SJCRH30 (cell line): ENCODE measurements at places on chromosomes 4 and X.

DNA sequence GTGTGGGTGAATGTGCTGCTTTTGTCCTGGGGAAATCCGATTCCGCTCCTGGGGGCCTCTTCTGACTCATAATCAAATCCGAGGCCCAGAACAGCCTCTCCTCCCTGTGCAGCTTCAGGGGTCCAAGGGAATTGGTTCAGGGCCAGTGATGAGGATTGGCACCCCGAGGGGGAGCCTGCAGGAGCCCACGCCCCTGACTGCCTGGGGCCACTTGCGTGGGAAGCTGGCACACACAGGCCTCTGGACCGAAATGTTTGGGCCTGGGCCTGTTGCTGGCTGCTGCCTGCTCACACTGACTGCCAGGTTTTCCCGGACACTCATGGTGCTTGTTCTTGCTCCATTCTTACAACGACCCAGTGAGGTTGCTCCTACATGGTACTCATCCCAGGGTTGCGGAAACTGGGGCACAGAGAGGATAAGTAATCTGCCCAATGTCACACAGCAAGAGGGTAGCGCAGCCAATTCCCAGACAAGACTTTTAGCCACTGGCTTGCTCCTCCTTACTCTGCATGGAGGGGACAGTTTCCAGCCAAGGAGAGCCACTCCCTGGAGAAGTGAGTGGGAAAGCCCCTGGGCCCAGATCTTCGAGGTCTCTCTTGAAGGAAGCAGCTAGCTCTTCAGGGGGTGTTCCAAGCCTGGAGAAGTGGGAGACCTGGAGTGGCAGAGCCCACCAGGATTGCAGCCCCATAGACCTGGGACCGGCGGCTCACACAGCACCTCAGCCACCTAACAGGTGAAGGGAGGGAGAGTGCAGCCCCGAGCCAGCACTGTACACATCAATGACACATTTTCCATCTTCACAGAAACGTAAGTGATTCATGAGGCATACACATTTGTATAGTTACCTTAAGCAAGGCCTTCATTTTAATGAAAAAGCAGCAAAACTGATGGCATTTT lies 20.3 kb downstream of the CFAP99 start:
- no peak for DNase-seq

GRCh38 chr4:72712997-72713396 lies 144.0 kb upstream of the ADAMTS3 start:
- no peak for DNase-seq

DNA sequence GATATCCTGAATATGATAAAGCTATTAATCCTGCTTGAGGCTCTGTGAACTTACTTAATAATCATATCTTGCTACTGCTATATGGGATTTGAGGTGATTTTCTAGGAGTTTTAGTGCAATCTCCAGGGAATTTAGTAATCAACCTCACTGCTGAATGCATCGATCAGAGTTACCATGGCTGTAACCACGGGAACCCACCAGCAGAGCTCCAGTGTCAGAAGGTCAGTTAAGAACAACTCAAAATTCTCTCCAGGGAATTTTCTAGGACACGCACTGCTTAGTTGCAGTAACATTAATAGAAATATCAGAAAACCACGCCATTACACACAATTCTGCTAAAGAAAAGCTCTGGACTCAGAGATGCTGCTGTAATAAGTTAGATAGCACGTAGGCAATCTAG lies 1477.2 kb upstream of the TENM3 start:
- DNase-seq: peak; percentile 2

- DNase-seq: no peak
Measured at GRCh38 chr4:106986486-106986885, 49.6 kb downstream of the DKK2 start.

DNA sequence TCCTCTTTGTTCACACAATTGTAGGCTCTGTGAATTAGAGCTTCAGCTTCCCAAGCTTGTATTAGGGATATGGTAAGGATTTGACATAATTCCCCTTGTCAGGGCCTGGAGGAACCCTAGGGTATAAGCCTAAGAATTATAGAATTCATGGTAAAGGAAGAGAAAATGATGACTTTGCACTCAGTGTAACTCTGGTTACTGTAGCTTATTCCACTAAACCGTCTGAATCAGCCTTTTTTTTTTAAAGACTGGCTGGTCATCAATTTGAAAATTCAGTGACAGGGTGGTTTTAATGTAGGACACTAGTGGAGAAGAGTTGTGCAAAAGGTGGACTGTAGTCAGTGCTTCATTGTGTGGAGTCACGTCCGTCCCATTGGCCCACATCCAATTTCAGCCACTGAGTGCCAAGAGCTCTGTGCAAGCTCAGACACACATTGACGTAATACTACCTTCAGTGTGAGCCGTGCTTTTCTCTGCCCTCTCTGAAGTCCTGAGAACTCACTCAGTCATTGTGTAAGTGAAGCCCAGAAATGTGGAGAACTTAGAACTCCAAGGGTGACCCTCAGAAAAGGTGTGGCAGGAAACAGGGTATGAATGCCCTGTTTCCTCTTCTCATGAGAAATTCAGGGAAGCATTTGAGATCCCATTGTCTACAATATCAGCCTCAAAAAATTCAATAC lies 449.8 kb downstream of the C4orf33 start:
- DNase-seq: peak; percentile 32

- no peak for DNase-seq
Measured at GRCh38 chrX:10654960-10655359, 34.6 kb upstream of the MID1 start.

GRCh38 chr4:128385683-128386304 lies 98.2 kb upstream of the PGRMC2 start:
- DNase-seq: no peak

- no peak for DNase-seq
Measured at GRCh38 chr4:6074758-6075157, 56.5 kb upstream of the C4orf50 start.

DNA sequence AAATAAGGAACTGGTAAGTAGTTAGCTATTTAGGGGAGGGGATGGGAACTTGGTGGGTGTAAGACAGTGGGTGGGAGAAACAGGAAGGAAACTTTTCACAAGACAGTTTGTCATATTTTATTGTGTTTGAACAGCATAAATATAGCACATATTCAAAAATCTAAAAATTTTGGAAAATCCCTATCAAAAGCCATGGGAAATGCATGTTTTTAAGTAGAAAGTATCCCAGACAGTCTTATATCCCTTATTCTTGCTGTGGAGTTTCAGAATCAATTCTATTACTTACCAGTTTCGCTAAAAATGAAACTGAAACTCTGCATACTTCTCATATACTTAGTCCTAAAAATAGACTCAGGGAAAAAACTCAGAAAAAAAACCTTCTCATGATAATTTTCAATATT lies 22.3 kb upstream of the RASGEF1B start:
- DNase-seq: no peak

- peak; percentile 32 for DNase-seq
Measured at GRCh38 chrX:65034668-65035445, 58.6 kb upstream of the ZC4H2 start.

GRCh38 chr4:126526335-126526734 lies 1106.4 kb upstream of the INTU start:
- DNase-seq: no peak

DNA sequence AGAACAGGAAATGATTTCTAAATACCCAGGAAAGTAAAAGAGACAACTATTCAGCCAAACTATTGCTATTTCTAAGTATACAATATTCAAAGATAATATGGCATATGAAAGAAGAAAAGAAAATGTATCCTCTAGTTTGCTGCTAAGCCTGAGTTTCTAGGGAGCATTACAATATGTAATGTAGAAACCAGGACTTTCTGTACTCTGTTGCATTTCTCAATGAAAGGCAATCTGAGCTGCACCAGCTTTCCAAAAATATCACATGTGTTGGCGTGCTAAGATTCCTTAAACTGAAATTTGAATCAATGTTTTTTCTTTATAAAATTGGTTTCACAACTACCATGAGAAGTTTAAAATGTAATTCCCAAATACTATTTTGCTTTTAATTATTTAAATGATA lies 129.6 kb downstream of the ANK2 start:
- DNase-seq: no peak

GRCh38 chr4:52212702-52213101 lies 161.6 kb downstream of the SPATA18 start:
- DNase-seq: no peak

- no peak for DNase-seq
Measured at GRCh38 chr4:20046931-20047677, 204.6 kb upstream of the SLIT2 start.

DNA sequence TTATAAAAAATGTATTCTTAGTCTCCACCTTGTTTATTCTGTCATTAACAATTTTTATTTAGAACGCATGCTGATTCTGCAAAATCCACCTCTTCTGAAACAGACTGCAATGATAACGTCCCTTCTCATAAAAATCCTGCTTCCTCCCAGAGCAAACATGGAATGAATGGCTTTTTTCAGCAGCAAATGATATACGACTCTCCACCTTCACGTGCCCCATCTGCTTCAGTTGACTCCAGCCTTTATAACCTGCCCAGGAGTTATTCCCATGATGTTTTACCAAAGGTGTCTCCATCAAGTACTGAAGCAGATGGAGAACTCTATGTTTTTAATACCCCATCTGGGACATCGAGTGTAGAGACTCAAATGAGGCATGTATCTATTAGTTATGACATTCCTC lies 75.6 kb upstream of the SMARCA5 start:
- DNase-seq: no peak

DNA sequence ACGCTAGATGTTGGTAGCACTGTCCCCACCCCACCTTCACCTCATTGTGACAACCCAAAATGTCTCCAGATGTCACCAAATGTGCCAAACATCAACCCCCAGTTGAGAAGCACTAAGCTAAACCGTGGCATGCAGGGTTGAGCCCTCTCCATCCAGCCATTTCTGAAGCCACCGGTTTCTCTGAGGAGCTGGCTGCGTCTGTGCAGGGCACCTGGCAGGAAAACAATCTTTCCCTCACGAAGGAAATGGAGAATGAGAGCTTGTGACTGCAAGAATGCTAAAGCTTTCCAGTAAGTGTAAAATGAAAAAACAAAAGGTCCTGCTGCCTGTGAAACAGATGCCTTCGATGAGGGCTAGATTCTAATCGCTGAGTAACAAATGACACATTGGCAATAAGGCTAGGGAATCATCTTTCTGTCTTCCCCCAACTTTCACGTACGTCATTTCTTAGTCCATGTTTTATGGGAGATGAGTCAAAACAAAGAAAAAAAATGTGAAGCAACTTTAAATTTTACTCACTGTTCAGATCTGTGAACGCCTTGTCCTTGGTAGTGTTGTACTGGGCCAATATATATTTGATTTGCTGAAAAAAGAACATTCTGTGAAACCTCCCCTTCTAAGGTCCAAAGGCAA lies 59.9 kb downstream of the PROM1 start:
- DNase-seq: no peak

GRCh38 chrX:94850811-94851210 lies 1176.8 kb downstream of the FAM133A start:
- DNase-seq: peak; percentile 23

GRCh38 chrX:112851806-112852205 lies 11.2 kb upstream of the AMOT start:
- DNase-seq: peak; percentile 49

DNA sequence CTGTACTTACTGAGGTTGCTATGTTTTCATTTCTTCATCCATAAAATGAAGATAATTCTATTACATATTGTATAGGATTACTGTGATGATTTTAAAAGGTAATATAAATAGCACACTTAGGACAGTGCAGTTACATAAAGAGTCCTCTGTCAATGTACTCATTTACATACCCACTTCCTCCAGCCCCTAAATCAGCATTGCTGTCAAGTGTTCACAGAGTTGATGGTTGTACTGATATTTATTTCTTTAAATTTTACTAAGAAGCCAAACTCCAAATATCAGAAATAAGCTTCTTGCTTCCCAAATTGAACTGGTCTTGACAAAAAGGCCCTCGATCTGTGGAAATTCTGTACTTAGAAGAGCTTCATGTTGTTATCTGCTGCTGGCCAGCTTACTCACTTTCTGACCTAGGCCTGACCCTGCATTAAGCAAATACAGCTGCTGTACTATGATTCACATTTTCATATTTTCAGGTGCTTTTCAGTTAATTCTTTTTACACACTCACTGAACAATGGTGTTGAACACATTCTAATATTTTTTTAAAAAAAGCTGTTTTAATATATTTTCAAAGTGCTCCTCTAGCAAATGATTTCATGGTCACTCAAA lies 259.6 kb downstream of the UNC5C start:
- DNase-seq: no peak
